ENCODE measurements at places on chromosomes 3 and 15.

DNA sequence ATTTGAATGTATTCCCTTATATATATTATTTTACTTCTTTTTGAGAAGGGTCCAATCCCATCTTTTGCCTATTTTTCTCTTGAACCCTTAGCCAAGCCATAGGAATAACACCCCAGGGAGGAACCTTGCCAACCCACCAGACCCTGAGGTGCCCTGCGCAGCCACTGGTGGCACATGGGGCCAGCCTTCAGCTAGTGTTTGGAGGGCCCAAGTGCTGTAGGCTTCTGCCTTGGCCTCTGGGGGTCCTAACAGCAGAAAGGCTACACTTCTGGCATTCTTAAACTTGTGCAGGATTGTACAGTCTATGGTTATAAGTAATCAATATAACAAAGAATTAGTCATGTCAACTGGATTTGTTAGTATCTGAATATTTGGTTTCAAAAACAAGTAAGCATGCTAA lies 34.5 kb downstream of the RUVBL1 start:
- no peak for DNase-seq

DNA sequence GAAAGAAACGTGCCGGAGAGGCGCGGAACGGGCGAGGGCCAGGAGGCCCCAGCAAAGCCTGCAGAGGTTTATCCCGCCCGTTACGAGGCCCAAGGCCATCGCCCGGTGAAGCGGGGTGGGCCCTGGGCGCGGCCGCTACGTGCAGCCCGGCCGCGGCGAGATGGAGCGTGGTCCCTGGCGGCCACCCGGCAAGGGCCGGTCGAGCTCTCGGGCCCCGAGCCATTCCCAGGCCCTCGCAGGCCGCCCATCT lies 1.1 kb downstream of the PKM start:
- no peak for DNase-seq

DNA sequence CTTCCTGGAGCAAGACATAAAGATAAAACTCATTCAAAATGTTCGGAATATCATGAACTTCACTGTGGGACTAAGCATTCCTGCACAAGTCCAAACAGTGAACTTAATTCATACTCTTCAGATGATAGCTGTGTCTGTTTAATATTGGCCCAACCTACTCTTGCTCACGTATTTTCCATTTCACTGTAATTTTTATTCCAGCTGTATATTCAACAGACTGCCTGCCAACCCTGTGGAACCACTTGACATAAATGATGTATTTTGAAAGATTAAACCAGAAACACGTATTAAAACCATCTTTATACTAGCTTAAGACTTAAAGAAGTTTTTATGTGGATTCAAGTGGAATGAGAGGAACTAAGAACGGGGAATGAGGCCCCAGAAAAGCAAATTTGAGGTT lies 172.5 kb downstream of the TMEM108 start:
- no peak for DNase-seq

- DNase-seq, result no peak
Observed at GRCh38 chr15:55564347-55565145, 23.6 kb downstream of the PYGO1 start.

DNA sequence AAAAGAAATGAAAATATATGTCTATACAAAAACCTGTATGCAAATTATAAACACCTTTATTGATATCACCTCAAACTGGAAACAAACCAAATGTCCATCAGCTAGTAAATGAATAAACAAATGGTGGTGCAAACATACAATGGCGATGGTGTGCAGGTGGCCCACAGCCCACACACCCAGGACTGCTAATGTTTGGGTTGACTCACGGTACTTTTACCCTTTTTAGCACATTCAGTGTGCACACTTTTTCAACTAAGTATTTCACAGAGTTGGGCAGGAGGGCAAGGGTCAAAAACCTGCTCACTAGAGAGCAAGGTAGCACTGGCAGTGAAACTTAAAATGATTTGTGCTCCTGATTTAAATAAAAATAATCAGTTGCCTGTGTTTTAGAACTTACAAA lies 123.1 kb upstream of the BHLHE40 start:
- DNase-seq, result no peak

- DNase-seq, result no peak
Observed at GRCh38 chr15:45157974-45158373, 28.2 kb downstream of the DUOX1 start.

DNA sequence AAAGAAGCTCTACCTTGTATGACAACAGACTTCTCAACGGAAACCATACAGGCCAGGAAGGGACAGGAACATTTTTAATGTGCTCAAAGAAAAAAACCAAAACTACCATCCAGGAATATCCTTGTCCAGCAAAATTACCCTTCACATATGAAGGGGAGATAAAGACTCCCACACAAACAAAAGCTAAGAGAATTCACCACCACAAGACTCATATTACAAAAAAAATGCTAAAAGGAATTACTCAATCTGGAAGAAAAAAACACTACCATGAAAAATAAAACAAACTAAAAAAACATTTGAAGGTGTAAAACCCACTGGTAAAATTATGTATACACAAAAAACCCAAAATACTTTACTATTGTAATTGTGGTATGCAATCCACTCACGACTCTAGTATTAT lies 57.2 kb downstream of the DLG1 start:
- DNase-seq, result no peak

DNA sequence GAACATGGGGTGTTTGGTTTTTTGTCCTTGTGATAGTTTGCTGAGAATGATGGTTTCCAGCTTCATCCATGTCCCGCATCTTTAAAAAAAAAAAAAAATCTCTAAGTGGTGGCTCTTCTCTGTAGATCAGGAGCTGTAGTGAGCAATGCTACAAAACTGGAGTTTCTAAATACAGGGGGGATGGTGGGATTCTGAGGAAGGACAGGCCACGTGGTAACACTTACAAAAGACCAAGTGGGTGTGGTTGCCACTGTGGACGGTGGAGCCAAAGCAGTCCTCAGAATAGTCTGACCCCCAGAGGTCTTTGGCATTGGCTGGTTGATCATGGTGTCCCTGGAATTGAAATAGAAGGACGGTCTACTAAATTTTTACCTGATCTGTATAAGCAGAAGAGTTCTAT lies 7.7 kb downstream of the CCRL2 start:
- no peak for DNase-seq

DNA sequence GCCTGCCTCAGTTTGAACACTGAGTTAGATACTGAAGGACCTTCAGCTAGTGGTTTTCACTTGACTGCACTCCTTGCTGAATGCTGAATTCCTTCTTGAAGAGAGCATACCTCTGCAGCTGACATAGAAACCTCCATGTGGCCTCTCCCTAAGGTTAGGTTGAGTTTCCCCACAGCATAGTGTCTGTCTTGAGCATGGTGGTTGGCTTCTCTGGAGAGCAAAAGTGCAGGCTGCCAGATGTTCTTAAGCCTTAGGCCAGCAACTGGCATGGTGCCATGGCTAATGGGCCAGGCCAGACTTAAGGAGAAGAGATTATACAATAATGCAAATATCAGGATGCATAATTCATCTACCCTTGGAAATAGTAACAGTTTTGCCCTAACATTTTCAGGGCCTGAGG lies 545.6 kb upstream of the ZNF385D start:
- DNase-seq, result no peak

- DNase-seq, result no peak
Observed at GRCh38 chr15:79844221-79844620, 52.6 kb downstream of the MTHFS start.

DNA sequence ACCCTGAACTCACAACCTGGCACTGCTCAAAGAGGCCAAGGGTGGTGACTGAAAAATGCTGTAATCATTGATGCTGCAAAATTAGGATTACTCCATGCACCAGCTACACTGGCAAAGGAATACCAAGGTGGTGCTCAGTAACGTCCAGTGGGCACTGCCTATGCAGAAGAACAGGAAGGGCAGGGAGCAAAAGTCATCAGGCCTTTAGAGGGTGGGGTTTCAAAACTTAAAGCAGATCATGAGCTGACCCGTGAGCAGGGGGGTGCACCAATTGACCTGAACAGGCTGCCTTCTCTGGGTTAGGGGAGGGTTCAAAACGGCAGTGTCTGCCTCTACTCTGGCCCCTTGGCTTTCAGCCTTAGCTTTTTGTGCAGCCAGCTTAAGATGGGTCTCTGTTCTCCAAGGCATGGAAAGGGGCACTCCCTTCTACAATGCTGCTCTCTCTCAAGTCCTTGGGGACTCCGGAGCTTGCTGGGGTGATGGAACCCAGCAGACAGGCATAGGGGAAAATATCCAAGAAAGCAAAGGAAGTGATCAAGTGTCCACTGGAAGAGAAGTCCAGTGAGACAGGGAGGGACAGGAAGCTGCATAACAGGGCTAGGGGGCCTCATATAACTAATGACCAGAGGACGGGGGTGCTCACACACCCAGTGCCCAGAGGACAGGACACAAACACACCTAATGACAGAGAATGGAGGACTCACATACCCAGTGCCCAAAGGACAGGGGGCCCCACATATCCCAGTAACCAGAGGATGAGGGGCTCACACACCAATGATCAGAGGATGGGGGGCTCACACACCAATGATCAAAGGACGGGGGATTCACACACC lies 11.4 kb downstream of the RAB6B start:
- no peak for DNase-seq
